H4 (cell line): ENCODE measurements at places on chromosomes 16 and 17. TPM values are rescaled to one million over a fixed set of nuclear protein-coding genes. Genes with fewer than 3 reads are reported as not detected.

The UMOD gene
- total RNA-seq: not detected in 2 replicates

The GPR142 gene
- not detected in 2 replicates for total RNA-seq

- DNase-seq: no peak
These were observed 339.9 kb downstream of the SEC14L1 start for GRCh38 chr17:77480509-77481215.

The UQCRC2 gene
- total RNA-seq: 162 and 208 TPM in 2 replicates

- no peak for DNase-seq
These were observed 102.6 kb downstream of the NTN1 start for GRCh38 chr17:9123594-9124553.

The RAB37 gene
- total RNA-seq: not detected in 2 replicates

- DNase-seq: no peak
These were observed 1554.6 kb downstream of the CDH8 start for GRCh38 chr16:60481591-60481990.

DNA sequence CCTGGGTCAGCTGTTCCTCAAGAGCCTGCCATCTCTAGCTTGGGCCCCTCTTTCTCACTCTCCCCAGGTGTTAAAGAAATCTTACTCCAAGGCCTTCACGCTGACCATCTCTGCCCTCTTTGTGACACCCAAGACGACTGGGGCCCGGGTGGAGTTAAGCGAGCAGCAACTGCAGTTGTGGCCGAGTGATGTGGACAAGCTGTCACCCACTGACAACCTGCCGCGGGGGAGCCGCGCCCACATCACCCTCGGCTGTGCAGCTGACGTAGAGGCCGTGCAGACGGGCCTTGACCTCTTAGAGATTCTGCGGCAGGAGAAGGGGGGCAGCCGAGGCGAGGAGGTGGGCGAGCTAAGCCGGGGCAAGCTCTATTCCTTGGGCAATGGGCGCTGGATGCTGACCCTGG, 6.8 kb downstream of the CNP start:
- DNase-seq: no peak

The HNF1B gene
- not detected in 2 replicates for total RNA-seq

DNA sequence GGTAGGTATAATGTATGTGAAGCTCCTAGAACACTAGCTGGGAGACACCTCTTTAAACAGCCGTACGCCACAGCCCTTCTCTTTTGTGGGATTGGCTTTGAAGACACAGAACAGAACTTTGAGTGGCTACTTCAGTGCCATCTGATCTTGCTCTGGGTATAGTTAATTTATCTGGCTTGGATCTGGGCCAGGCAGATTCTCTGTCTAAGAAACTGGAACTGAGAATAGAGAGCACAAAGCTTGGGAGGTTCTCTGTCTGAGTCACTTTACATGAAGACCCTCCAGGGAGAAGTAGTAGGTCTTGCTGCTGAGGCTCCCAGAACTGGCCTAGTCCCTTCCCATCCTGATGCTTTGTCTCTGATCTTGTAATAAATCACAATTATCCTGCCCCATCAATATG, 721.0 kb upstream of the KIF2B start:
- DNase-seq: no peak

GRCh38 chr16:73794994-73795393, 501.6 kb upstream of the PSMD7 start:
- no peak for DNase-seq

GRCh38 chr17:74815550-74816370, 39.6 kb upstream of the NAT9 start:
- no peak for DNase-seq

DNA sequence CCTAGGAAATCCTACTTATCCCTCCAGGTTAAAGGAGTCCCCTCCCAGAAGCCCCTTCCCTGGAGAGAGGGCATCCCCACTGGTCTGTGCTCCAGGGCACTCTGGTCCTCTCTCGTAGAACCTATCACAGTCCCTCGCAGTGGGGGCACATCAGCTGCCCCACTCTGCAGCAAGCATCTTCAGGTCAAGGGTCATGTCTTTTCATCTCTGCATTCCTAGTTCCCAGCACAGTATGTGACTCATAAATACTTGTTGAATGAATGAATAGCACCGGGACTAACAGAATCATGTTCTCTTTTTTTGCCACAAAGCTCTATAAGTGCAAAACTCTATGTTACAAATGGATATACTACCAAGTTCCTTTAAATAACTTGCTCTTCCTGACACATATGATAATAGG, 36.0 kb downstream of the RNF157 start:
- no peak for DNase-seq

- DNase-seq: no peak
These were observed 12.0 kb downstream of the CPSF4L start for GRCh38 chr17:73249700-73250099.

The CTRL gene
- 0.25 TPM in 1 of 2 replicates, not detected in the other for total RNA-seq

DNA sequence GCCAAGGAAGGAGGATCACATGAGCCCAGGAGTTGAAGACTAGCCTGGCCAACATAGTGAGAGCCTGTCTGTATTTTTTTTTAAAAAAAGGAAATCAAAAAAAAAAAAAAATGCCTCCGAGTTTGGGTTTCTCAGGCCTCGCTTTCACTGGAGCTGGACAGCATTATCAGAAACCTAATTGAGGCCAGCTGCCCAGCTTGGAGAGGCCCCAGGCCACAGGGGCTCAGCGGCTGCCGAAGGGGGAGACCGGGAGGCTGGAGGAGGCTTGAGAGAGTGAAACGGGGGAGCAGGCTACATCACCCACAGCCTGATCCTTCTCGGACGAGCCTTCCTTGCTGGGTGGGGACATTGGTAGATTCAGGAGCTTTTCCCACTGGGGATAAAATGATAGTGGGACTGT, 5.1 kb downstream of the TTYH2 start:
- DNase-seq: no peak
